ENCODE measurements at places on chromosomes 16 and 17.

DNA sequence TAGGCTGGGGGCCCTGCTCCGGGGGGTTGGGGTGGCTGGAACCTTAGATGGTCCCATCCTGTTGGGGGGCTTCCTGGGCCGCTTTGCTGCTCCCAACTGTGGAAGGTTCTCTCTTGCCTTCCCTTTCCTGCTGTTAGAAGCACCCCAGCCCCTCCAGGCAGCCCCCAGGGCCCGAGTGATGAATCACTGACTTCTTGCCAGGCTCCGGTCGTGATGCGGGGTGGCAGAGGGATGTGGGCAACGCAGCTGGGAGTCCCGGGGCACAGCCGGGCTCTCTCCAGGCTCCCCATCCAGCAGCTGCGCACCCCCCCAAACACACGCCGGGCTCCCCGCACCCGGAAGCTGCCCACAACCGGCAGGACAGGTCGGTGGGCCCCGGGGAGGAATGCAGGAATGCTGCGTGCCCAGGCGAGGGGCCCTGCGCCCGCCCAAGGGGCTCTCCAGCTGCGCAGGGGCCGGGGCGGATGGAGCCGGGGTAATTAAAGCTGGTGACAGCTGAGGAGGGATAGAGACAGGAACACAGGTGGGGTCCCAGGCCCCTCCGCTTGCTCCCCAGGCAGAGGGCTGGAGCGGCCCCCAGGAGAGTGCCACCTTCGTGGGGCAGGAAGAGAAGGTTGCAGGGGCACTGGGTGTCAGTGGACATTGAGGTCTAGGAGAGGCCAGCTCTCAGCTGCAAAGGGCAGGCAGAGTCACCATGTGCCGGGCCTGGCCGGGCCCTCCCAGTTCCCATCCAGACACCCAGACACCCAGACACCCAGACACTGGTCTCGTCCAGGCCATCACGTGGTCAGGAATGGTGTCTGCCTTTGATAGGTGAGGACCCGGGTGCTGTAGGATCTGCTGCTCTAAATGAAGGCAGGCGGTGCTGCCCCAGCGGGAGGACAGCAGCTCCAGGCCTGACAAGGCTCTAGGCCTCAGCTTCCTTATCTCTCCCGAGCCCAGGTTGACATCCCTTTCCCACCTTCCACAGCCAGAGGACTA lies 15.0 kb upstream of the SLC38A10 start:
- DNase-seq = no peak

- no peak for DNase-seq
Measured at GRCh38 chr16:15834502-15834901, 22.3 kb downstream of the MYH11 start.

DNA sequence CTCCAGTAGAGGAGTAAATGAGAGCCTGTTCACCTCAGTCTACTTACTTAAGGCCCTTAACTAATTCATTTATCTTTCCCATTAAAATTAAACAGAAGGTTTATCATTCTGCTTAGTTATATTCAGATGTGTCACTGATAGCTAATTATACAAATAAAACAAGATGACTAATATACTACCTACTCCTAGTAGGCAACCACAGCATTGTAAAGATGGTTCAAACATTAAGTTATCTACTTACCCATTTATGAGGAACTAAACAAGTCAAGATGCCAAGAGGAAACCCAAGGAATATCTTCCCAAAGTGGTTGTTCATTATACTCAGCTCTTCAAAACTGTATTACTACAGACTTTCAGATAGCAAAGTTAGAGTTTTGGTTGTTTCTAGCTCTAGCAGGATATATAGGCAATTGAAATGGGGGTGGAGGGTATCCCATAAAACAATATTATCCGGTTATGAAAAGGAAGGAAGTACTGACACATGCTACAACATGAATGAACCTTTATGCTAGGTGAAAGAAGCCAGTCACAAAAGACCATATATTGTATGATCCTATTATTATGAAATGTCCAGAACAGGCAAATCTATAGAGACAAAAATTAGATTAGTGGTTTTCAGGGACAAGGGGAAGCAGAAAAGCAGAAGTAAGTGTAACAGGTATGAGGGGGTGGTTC lies 56.5 kb downstream of the SPAG9 start:
- DNase-seq = no peak

GRCh38 chr17:77572851-77573250 lies 385.7 kb upstream of the TNRC6C start:
- DNase-seq = no peak

DNA sequence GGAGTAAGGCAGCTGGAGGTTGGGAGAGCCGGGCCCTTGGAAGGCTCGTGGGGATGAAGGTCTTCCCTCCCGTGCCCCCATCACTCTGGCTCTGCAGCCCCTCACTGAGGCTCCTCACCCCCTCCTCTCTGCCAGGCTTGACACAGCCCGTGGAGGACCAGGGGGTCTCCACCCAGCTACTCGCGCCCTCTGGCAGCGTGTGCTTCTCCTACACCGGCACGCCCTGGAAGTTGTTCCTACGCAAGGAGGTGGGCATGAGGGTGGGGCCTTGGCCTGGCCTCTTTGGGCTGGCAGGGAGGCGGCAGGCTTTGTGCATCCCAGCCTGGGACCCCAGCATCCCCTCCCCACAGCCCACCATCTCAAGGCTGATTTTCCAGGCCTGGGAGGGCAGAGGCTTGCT lies 15.6 kb upstream of the SMIM5 start:
- DNase-seq = no peak

DNA sequence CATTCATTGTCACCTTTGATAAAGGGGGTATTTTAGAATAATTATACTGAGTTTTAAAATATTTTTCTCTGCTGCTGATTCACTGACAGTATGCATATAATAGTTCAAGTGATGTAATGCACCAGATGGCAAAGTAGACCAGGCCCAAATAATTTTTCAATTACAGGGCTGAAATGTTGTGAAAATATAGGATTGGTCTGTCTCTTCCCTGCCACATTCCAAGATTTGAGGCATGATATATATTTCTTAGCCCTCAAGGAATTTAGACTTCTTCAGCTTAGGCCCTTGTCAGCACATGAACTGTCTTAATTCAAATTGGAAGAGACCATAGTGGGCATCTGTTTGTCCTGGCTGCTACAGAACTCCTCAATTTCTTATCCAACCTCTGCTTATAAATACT lies 39.2 kb upstream of the SLC12A3 start:
- no peak for DNase-seq

DNA sequence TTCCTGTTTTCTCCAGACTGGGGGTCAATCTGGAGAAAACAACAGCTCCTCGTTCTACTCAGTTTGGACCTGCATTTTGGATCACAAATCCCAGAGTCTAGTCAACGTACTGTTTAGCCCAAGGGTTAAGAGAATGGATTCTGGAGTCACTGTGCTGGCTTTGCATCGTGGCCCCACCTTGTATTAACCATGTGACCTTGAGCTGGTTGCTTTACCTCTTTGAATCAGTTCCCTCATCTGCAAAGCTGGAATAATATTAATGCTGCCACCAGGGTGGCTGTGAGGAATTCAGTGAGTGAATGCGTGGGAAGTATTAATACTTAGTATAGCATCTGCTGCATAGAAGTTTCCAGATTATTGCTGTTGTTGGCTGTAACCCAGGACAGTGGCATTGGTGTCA lies 11.3 kb upstream of the DHRS7C start:
- no peak for DNase-seq

GRCh38 chr17:64780096-64781013 lies 118.2 kb upstream of the SMURF2 start:
- no peak for DNase-seq

GRCh38 chr17:37513711-37514110 lies 24.0 kb downstream of the DUSP14 start:
- no peak for DNase-seq

DNA sequence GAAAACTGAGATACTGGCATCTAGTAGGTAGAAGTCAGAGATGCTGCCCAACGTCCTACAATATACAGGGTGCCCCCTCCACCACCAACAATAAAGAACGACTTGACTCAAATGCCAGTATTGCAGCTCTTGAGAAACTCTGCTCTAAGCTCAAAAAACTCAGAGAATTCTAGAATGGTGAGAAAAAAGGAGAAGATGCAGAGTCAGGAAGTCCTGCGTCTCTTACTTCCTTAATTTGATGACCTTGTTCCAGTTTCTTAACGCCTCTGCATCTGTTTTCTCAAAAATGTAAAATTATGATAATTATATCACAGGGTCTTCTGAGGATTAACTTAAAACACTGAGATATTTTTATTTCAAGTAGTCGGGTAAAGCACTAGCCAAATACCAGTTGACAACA lies 1.7 kb upstream of the HSBP1 start:
- no peak for DNase-seq

DNA sequence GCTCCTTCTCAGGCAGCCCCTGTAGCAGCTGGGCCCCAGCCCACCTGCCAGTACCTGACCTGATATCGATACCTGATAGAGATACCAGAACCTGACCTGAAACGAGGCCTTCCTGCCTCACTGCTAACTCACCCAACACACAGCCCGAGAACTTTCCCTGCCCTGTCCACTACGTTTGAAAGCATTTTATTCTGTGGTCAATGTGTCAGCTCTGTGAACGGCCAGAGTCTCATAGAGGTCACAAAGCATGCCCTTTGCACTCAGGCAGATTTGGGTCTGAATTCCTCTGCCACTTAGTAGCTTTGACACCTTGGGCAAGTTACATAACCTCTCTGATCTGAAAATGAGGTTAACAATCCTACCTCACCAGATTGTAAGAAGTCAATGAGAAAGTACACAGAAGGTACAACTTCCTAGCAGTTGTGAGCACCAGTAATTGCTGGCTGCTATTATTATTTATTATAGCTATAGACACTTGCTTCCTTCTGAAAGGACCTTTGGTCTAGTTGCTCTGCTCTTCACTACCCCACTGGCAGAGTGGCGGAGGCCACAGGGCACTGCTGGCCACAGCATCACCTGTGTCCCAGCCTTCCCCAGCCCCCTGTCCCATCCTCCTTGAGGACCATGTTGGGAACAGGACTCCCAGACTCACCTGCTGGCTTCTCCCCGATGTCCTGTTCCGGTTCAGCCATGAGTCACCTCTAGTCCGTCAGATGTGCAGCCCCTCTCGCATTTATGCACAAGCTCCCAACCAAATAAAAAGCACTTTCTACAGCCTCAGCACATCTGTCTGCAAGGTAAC lies 895 bp downstream of the ANKRD40CL start:
- DNase-seq = no peak

DNA sequence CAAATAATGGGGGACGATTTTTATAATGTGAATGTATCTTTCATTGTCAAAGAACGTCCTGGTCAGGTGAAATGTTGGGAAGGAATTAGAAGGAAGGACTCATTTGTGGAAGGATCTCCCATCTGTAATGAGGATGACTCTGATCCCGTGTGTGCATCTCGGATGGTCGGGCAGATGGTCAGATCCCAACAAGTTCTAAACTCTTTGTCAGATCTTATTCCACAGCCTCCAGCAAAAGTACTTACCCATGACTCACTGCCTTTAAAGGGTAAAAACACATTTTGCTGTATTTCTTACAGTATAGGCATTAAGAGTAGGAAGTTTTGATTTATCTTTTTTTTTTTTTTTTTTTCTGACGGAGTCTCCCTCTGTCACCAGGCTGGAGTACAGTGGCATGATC lies 539 bp upstream of the KRTAP4-8 start:
- DNase-seq = no peak

- no peak for DNase-seq
Measured at GRCh38 chr17:64097196-64097936, 32.6 kb downstream of the ERN1 start.

- no peak for DNase-seq
Measured at GRCh38 chr17:75637143-75637538, 3.9 kb downstream of the SMIM5 start.

DNA sequence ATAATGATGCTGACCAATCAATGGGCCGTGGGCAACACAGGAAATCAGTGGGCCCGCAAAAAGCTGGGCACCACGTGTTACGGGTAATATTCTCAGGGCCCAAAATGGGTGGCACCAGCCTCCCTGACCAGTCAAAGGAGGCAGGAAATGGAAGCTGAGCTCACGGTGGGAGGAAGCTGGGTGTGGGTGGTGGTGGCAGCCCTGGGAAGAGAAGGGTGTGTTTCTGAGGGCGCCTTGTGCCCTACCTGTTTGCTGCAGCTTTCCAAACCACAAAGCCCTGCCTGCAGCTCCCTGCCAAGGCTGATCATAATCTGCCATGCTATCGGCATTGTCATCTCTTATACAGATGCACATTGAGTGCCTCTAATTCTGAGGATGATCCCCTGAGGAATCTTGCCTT lies 457.9 kb downstream of the SLC39A11 start:
- no peak for DNase-seq

DNA sequence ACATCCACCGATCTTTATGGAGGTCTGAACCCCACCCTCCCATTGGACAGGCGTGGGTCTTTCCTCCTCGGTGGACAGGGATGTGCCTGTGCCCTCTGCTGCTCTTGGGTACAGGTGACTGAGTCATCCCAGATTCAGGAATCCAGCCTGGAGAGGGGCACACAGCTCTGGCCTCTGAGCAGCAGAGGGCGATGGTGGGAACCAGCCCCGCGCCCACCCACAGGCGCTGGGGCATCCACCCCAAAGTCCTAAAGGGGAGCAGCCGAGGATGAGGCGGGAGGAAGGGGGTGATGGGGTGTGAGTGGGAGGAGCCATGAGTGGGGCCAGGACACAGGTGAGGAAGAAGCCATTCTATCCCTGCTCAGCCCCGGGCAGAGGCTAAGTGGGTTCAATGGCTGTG lies 35.0 kb downstream of the ENGASE start:
- no peak for DNase-seq

DNA sequence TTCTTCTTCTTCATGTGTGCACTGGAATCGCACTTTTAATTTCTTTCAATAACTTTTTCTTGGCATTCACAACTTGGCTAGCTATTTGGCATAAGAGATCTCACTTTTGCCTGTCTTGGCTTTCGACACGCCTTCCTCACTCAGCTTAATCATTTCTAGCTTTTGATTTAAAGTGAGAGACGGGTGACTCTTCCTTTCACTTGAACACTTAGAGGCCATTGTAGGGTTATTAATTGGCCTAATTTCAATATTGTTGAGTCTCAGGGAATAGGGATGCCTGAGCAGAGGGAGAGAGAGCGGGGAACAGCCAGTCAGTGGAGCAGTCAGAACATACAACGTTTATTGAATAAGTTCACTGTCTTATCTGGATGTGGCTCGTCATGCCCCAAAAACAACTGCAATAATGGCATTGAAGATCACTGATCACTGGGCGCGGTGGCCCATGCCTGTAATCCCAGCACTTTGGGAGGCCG lies 200.3 kb downstream of the SEC14L1 start:
- DNase-seq = no peak

Data from hypothalamus (tissue), 51 donors.